ENCODE measurements at places on chromosomes 11 and 22.

- no peak overlapping the region for H3K4me3 ChIP-seq
- H3K4me1 ChIP-seq: peaks cover 7% of the 10 kb centered on the region
- no peaks in the 10 kb centered on the region for H3K27me3 ChIP-seq
- no peak for DNase-seq
Measured at GRCh38 chr11:64559351-64560138, 31.5 kb upstream of the SLC22A12 start.

DNA sequence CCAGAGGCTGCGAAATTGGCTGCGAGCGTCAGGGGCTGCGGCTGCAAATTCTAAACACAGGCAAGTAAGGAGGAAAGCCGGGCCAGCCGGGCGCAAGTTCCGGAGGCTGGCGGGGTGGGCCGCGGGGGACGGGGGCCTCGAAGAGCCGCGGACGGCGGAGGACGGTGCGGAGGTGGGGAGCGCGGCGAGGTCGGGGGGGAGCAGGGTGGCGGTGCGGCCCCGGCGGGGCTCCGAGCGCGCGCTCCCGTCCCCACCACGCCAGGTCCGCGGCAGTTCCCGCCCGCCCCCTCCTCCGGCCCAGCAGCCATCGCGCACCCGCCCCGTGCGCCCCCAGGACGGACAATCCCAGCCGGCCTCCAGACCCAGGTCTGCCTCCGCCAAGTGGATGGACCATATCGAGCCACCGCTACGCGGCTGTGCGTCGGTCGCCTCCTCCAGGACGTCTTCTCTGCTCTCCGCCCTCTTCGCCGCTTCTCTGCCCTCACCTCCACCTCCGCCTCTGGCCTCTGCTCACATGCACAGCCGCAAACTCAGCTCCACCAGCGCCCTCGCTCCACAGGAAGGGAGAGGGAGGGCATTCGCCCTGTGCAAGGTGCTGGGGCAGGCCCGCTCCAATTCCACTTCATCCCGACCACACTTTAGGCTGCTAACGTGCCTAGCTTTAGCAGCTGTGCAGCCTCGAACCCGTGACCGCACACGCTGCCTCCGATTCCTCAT, 7.2 kb downstream of the ELFN2 start:
- no peak for DNase-seq
- H3K27me3 ChIP-seq: peaks cover 59% of the 10 kb centered on the region
- H3K27ac ChIP-seq: no peak overlapping the region

DNA sequence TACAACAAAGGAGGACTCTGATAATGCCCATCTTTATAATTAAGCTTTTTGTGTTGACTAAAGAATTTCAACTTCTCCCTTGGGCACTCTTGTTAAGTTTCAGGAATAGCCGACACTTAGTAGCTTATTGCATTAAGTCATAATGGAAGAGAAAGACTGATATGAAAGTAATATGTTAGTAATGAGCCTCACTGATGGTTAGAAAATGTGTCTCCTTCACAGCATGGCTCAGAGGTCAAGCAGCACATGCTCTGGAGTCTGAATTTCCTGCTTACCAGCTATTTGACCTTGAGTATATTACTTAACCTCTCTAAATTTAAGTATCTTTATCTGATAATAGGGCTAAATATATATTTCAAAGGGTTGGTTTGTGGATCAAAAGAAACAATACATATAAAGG, 39.0 kb downstream of the PDGFD start:
- no peak for DNase-seq
- no peak overlapping the region for H3K27ac ChIP-seq
- no peak overlapping the region for H3K4me3 ChIP-seq
- no peaks in the 10 kb centered on the region for H3K4me1 ChIP-seq
- H3K36me3 ChIP-seq: no peaks in the 10 kb centered on the region

DNA sequence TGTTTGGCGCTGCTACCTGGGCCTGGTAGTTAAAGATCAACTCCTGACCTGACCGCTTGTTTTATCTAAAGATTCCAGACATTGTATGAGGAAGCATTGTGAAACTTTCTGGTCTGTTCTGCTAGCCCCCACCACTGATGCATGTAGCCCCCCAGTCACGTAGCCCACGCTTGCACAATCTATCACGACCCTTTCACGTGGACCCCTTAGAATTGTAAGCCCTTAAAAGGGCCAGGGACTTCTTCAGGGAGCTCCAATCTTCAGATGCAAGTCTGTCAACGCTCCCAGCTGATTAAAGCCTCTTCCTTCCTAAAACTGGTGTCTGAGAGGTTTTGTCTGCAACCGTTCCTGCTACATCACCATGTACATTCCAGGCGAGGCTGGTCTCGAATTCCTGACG, 15.0 kb downstream of the APOBEC3F start:
- peaks cover 9% of the 10 kb centered on the region for H3K36me3 ChIP-seq
- H3K4me1 ChIP-seq: no peaks in the 10 kb centered on the region
- H3K27me3 ChIP-seq: no peaks in the 10 kb centered on the region

- H3K27ac ChIP-seq: no peak overlapping the region
- no peaks in the 10 kb centered on the region for H3K36me3 ChIP-seq
- no peak overlapping the region for H3K4me3 ChIP-seq
- peaks cover 14% of the 10 kb centered on the region for H3K27me3 ChIP-seq
- H3K4me1 ChIP-seq: peaks cover 2% of the 10 kb centered on the region
- no peak for DNase-seq
Measured at GRCh38 chr11:64650923-64651523, 60.0 kb downstream of the SLC22A12 start.

- no peak for DNase-seq
- H3K36me3 ChIP-seq: no peaks in the 10 kb centered on the region
- no peak overlapping the region for H3K27ac ChIP-seq
- H3K4me3 ChIP-seq: no peak overlapping the region
- no peaks in the 10 kb centered on the region for H3K4me1 ChIP-seq
Measured at GRCh38 chr11:12512826-12513395, 135.5 kb downstream of the PARVA start.

- H3K4me3 ChIP-seq: no peak overlapping the region
- no peak for DNase-seq
- no peak overlapping the region for H3K27ac ChIP-seq
- no peaks in the 10 kb centered on the region for H3K27me3 ChIP-seq
Measured at GRCh38 chr11:24661331-24661730, 164.5 kb downstream of the LUZP2 start.

DNA sequence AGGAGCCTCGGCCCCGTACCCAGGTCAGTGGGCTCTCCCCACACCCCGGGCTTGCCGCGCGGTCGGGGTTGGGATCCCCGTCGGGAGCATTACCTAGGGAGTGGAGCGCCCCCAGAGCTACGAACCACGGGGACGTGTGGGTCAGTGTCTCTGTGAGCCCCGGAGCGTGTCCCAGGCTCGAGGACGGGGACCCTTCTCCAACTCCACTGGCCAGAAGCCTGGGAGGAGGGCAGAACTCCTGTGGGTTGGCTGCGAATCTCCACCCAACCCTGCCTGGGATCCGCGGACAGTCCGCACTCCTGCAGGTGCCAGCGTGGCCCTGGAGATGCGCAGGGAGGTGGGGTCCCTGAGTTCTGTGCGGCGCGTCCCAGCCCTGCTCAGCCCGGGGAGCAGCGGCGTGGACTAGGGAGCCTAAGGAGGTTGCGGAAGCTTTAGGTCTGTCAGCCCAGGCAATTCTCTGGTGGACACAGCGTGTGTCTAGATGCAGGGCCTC, 346 bp downstream of the PPFIBP2 start:
- peaks cover 7% of the 10 kb centered on the region for H3K27me3 ChIP-seq
- H3K27ac ChIP-seq: peak overlapping the region; percentile 58
- DNase-seq: no peak
- peaks cover 13% of the 10 kb centered on the region for H3K36me3 ChIP-seq
- peak overlapping the region; percentile 88 for H3K4me3 ChIP-seq

DNA sequence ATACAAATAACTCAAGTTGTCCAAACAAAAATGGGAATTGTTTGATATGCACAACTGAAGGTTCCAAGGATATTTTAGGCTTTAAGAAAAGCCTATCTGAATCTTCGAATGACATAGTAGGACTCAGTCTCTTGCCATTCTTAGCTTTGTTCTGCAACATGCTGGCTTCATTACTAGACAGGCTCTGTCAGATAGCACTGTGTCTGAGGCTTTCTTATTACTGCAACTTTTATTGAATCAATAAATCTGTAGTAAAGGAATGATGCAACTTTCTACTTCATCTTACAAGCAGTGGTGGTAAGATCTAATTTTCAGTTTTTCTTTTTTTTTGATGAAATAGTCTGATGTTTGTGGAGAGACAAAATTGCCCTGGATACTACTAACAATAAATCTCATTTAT, 319.3 kb upstream of the CCDC179 start:
- no peaks in the 10 kb centered on the region for H3K27me3 ChIP-seq
- H3K4me1 ChIP-seq: peaks cover 2% of the 10 kb centered on the region
- no peak for DNase-seq
- no peak overlapping the region for H3K4me3 ChIP-seq
- no peaks in the 10 kb centered on the region for H3K36me3 ChIP-seq
- no peak overlapping the region for H3K27ac ChIP-seq

- no peak overlapping the region for H3K27ac ChIP-seq
- H3K27me3 ChIP-seq: peaks cover 4% of the 10 kb centered on the region
- peaks cover 3% of the 10 kb centered on the region for H3K4me1 ChIP-seq
Measured at GRCh38 chr22:35888181-35888870, 140.3 kb downstream of the RBFOX2 start.

- H3K36me3 ChIP-seq: peaks cover 19% of the 10 kb centered on the region
- no peak for DNase-seq
- H3K4me3 ChIP-seq: peak overlapping the region; percentile 92
- H3K27ac ChIP-seq: peak overlapping the region; percentile 89
- no peaks in the 10 kb centered on the region for H3K27me3 ChIP-seq
Measured at GRCh38 chr11:65642014-65642671, 4.2 kb downstream of the SIPA1 start.

DNA sequence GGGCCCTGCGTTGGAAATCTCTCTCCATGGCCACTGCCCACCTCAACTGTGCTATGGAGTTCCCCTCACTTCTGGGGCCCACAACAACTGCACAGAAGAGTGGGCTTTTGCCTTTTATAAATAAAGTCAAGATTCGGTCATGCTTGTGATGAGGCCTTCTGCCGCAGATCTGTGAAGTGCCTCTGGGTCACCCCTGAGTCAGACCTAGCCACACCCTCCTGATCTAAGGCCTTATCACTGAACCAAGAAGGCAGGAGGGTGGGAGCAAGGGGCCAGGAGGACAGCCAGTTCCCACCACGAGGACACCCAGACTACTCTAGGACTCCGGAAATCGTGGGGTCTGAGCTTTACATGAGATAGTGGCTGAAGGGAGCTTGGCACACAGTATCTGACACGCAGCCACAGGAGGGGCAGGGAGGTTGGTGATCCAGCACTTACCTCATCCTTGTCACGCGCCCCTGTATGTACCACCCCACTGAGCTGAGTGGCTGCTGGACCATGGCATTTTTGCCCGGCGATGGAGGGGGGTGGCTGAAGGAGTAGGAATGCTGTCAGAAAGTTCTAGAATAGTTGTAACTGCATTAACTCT, 115.7 kb downstream of the ABTB2 start:
- H3K27me3 ChIP-seq: peaks cover 10% of the 10 kb centered on the region
- H3K4me3 ChIP-seq: no peak overlapping the region
- no peak overlapping the region for H3K27ac ChIP-seq
- H3K36me3 ChIP-seq: no peaks in the 10 kb centered on the region
- peaks cover 36% of the 10 kb centered on the region for H3K4me1 ChIP-seq
- DNase-seq: no peak

- peaks cover 4% of the 10 kb centered on the region for H3K36me3 ChIP-seq
- DNase-seq: peak; percentile 87
- peak overlapping the region; percentile 95 for H3K4me3 ChIP-seq
- peaks cover 32% of the 10 kb centered on the region for H3K4me1 ChIP-seq
Measured at GRCh38 chr22:40044870-40045834, 50.4 kb downstream of the FAM83F start.

GRCh38 chr22:28925916-28926315, 42.5 kb downstream of the ZNRF3 start:
- peaks cover 33% of the 10 kb centered on the region for H3K27me3 ChIP-seq
- H3K36me3 ChIP-seq: no peaks in the 10 kb centered on the region
- H3K4me1 ChIP-seq: peaks cover 5% of the 10 kb centered on the region

DNA sequence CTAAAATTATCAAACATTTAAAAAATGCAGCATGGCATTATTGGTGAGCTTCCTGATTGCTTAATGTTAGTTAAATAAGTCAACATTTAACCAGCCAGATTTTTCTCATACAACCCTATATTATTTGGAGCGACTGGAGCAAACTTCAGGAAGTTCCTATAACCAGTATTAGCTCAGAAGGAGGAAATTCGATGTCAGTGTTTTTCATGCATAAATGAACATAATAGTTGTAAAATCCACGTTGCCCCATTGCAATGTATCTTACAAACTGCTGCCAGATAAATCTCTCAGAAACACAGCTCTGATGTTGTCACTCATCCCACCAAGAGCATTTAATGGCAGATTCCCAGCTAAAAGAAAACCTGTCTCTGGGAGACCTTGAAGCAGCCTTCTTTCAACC, 278.5 kb downstream of the CASP12 start:
- H3K27me3 ChIP-seq: no peaks in the 10 kb centered on the region
- no peak overlapping the region for H3K27ac ChIP-seq
- H3K4me3 ChIP-seq: no peak overlapping the region
- no peak for DNase-seq
- peaks cover 35% of the 10 kb centered on the region for H3K36me3 ChIP-seq

GRCh38 chr11:117444256-117444655, 116.6 kb downstream of the CEP164 start:
- no peak overlapping the region for H3K27ac ChIP-seq
- no peak overlapping the region for H3K4me3 ChIP-seq
- H3K27me3 ChIP-seq: peaks cover 24% of the 10 kb centered on the region
- no peak for DNase-seq
- no peaks in the 10 kb centered on the region for H3K4me1 ChIP-seq

DNA sequence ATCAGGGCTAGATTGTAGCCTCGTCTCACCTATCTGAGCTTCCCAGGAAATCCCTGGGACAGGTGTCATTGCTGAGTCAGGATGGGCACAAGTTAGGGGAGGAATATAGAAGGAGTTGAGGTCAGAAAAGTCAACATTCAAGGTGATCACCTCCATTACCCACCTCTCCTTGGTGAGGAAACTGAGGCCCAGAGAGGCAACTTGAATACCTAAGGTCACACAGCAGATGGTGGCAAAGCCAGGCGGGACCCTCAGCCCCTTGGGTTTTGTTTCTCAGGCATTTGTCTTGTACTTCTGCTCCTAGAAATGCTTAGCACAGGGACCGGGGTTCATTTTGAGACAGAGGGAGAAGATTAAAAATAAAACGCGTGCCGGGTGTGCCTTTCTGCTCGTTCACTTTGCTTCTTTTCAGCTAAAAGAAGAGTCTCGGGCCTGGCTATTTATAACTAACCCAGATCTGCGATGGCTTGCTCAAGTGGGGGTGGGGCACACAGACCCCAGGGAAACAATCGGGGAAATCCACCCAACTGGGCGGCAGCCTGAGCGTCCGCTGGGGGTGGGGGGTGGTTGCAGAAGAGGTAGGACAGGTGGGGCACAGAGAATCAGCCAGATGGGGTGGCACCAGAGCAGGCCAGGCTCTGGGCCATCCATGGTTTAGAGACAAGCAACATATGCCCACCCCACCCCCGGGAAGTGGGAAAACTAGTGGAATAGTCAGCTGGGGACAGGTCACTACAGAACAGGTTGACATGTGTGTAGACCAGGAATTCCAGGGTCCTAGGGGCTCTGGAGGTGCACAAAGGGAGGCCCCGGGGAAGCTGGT, 3.9 kb upstream of the GNAZ start:
- H3K4me1 ChIP-seq: peaks cover 2% of the 10 kb centered on the region
- DNase-seq: peak; percentile 15
- no peaks in the 10 kb centered on the region for H3K36me3 ChIP-seq
- H3K27me3 ChIP-seq: peaks cover 24% of the 10 kb centered on the region
- H3K4me3 ChIP-seq: no peak overlapping the region

- peak overlapping the region; percentile 11 for H3K4me3 ChIP-seq
- H3K27me3 ChIP-seq: peaks cover 2% of the 10 kb centered on the region
- H3K27ac ChIP-seq: peak overlapping the region; percentile 28
- peaks cover 2% of the 10 kb centered on the region for H3K36me3 ChIP-seq
- peaks cover 6% of the 10 kb centered on the region for H3K4me1 ChIP-seq
Measured at GRCh38 chr11:94638902-94639373, 71.8 kb downstream of the PIWIL4 start.
